ENCODE measurements at places on chromosomes 3 and 15.
A peak's percentile ranks its signal among the peaks of the same experiment; 100 is the strongest.

GRCh38 chr15:73965758-73966113 lies 26.4 kb downstream of the STOML1 start:
- peak; percentile 47 for DNase-seq

DNA sequence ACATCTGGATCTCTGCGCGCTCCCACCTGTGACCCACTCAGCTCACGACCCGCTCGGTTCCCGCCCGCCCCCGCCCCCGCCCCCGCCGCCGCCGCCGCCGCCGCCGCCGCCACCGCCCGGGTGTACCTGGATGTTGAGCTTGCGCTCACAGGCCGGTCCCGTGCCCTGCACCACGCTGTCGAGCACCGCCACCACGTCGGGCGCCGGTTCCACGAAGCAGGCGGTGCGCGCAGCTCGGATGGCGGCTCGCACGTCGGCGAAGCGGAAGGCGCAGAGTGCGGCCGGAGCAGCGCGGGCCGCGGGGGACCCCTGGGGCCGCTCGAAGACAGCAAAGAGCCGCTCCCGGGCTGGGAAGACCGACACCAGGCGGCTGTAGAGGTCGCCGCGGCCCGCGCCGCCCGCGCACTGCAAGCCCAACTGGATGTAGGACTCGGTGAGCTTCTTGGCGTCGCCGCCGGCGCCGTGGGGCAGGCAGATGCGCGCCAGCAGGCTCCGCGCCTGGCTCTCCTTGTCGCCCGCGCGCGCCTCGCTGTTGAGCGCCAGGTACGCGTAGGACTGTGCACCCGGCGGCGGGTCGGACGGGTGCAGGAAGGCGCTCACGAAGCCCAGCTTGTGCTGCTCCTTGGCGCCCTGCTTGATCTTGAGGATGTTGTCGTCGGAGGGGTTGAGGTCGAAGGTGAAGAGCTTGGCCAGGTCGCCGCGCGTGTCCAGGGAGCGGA lies 1.1 kb downstream of the PLXND1 start:
- DNase-seq = peak; percentile 26

DNA sequence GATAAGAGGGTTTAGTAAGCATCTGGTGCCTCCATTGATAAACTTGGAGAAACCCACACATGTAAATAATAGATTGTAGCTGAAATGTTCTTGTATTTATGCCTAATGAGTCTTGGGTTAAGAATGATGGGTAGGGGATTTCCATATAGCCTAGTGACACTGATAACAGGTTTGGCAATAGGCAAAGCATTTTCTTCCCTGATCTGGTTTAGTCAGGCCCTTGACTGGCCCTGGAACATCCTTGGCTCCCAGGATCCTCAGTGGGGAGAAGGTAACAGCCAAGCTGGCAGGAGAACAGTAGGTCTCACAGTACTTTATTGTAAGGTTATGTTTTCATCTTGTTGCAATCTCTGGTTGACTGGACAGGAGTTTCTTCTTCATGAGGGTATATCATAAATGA lies 228.4 kb downstream of the DIPK2A start:
- DNase-seq = no peak

DNA sequence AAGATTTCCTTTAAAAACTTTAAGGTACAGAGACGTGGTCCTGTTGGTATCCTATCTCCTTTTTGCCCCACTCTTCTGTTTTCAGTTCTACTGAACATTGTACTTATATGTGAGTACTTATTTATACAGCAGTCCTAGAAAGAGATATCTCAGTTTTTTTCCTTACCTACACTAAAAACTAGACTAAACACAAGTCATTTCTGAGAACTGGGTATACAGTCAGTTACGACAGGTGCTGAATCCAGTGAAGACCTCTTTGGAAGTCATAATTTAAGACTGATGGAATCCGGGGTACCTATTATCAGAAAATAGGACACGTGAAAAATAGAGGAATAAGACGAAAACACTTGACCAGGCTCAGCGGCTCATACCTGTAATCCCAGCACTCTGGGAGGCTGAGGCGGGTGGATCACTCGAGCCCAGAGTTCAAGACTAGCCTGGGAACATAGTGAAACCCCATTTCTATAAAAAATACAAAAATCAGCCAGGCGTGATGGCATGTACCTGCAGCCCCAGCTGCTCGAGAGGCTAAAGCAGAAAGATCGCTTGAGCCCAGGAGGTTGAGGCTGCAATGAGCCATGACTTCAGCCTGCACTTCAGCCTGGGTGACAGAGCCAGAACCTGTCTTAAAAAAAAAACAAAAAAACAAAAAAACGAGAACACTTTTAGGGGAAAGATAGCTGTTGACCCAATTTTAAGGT lies 76.3 kb downstream of the KLHL25 start:
- DNase-seq = no peak

DNA sequence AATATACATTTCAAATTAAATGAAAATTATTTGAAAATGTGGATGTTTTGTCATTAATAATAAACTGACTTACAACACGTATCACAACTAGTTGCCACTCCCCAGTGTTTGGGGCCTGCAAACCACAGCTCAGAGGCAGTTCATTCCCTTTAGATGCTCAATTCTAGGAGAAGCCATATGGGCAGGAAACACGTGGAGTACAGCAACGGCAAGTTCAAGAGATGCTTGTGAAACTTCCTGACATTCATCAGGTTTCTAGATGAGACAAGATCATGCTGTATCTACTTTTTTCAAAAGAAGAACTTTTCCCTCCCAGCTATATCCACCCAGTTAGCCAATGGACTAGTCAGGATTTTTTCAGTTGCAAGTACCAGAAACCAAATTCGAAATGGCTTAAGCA lies 17.6 kb upstream of the PLA2G4D start:
- DNase-seq = peak; percentile 38

DNA sequence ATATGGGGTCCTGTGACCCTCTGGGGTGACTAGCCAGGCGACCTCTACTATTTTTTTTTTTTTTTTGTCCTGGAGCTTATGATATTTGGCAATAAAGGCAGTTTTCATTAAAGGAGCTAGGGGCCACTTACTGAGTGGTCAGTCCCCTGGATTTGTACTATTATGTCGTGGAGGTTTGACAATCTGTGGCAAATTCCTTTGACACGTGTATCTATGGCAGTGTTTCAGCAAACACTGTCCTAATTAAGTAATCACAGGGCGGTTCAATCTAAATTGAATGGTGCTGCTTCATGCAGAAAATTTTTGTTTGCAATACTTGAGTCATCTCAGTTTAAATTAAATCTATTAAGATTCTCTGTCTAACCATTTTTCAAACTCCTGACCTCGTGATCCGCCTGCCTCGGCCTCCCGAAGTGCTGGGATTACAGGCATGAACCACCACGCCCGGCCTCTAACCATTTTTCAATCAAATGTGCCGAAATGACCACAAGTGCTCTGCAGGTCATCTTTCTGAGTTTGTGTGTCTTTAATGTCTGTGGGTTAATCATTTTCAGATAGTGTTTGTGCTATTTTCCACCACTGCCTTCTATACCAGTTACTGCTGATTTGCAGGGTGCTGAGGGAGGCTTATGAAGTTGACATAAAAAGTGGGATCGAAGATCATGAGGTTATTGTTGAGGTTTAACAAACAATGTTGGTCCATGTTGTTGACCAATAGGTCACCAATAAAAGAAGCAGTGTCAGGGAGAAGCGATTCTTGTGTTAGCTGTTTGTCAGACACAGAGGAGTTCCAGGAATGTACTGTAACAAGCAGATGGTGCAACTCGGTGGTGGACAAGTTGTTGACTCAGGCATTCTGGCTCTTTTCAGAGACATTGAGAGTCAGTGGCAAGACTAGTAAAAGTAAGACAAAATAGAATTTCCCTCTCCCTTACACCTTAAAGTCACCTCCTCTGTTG lies 18.6 kb upstream of the SLC2A2 start:
- DNase-seq = no peak

DNA sequence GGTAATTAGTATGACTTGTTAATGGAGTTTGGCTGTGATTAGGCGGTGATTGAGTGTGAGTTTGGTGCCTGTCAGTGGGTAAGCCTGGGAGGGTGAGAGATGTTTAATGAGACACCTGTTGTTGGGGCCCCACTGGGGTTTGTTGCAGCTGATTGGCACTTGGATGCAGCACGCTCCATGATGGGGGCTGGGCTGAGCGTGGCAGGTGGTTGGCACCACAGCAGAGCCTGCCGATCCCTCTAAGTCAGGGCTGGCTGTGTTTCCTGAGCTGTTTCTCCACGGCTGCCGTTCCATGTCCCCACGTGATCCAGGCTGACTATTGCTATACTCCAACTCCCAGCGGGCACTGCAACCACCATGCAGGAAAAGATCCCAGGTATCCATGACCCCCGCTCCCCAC lies 93.5 kb upstream of the ARRDC4 start:
- DNase-seq = no peak

GRCh38 chr15:68797191-68797590 lies 23.5 kb downstream of the ANP32A start:
- DNase-seq = peak; percentile 85
